ENCODE measurements at places on chromosomes 7 and 10.

DNA sequence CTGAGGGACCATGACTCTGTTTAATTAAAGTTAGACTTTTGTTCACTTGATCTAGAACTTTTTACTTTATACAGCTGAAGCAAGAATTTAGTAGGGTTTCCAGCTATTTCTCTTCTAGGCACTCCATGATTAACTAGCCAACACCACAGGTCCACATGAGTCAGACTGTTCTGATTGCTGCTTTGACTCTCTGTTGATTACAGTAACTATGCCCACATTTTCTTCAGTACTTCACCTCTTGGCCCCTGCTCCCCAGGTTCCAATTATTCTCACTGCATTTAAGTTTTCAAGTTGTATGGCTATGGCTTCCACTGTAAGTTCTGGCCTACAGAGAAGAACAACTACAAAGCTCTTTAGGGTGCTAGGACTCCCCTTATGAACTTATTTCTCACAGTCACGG, 737.2 kb upstream of the IGFBP3 start:
- DNase-seq = no peak

- DNase-seq = no peak
Measured at GRCh38 chr10:28470873-28471651, 61.9 kb upstream of the WAC start.

DNA sequence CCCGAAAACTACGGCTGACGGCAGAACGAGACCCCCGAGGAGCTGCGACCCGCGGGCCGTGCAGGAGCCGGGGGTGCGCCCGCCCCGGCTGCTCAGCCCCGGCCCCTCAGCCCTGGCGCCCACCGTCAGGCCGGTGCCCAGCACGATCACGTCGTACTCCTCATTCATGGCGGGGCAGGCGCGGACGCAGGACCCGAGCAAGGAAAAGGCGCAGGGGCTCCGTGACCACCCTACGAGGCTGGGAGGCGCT, 218 bp downstream of the GDI2 start:
- no peak for DNase-seq

- no peak for DNase-seq
Measured at GRCh38 chr10:89248-89647, 40.2 kb upstream of the TUBB8 start.

DNA sequence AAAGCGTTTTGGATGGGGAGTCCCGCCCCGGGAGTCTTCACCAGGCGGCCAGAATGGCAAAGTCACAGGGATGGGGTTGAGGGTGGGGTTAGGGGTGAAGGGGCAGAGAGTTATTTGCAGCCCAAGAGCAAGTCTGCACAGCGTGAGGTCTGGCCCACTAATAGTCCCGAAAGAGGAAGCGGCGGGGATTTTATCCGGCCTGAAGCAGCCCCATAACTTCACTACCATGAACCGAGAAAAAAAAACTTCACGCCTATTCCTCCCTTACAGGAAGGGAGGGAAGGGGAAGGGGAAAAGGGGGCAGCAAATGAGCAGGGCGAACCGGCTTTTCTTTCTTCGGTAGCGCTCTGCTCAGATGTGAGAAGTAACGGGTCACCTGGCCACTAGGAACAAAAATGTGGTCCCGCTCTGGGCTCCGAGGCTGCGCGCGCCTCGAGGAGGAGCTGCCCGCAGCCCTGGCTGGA, 712 bp downstream of the ITPRIP start:
- no peak for DNase-seq

GRCh38 chr10:7320072-7320471, 90.8 kb downstream of the SFMBT2 start:
- DNase-seq = no peak

DNA sequence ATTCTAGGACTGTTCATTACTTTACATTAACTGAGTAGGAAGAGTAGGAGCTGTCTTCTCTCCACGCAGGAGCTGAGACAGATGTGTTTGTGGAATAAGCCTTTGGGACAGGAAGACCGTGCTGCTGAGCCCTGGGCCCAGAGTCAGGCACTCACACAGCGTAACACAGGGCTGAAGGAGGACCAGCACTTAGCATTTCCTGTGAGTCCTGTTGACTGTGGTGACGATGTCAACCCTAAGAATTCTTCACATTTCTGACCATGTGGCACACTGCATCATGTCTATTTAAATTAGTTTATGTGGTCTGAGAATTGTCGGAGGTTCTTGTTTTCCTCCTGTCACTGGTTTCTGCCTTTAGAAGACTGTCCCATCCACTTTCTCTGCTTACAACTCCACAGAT, 117.2 kb downstream of the PIP4K2A start:
- no peak for DNase-seq

DNA sequence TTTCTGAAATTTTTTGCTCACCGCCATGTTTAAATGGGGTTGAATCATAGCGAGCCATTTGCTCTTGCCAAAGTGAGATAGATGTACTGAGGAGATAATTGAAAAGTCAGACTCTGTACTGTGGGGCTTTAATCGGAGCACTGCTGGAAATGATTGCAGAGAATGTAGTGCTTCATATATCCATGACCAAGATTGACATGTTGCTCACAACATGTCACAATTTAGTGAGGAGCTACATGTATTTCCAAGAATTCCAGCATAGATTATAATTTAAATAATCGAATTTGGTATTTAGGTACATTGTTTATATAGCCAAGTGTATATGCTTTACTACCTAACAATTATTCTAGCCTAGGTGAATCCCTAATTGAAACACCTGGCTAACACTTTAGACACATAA, 66.5 kb downstream of the PODXL start:
- DNase-seq = no peak

DNA sequence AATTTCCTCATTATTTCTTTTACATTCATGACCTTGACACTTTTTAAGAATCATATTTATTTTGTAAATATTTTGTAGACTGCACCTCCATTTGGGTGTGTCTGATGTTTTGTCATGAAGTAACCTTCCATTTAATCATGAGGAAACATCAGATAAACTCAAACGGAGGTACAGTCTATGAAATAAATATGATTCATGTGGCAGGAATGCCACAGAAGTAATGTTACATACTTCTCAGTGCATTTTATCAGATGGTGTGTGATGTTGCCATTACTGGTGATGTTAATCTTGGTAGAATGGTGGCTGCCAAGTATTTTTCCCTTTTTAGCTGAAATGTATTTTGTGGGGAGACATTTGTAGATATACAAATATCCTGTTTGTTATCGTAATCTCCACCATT, 64.9 kb downstream of the ZNF37A start:
- DNase-seq = no peak

DNA sequence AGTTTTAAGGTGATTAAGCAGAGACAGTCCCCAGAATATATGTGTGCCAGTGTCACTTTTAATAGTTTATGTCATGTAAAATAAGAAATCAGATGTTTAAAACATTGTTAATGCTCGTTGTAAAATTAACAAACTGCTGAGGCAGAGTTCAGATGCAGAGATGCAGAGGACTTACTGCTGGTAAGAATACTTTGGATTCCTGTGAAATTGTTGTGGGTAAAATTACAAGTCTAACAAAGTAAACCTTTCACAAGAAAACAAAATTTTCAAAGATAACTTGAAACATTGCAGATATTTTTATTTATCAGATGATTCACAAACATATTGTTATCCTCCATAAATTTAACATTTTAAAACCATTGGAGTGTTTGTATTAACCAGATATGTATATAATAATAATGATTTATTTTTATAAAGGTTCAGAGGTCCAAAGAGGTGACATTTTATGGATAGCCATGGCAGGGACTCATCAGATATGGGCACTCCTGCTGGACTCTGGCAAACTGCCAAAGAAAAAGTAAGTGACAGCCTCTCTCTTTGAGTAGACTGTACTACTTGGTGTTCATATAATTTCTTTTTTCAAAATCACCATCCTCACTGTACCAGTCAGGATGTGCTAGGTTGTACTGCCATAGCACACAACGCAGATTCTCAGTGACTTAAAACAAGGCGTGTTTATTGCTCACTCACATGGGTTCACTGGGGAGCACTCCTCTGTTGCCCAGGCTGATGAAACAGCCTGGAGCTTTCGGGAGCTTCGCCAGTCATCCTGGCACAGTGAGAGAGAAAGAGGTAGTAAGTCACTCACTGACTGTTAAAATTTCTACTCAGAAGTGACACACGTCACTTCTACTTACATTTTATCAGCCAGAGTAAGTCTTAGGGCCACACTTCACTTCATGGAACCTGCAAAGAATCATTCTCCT, 43.5 kb downstream of the NHLRC2 start:
- no peak for DNase-seq

GRCh38 chr7:92155108-92155739, 20.9 kb upstream of the CYP51A1 start:
- no peak for DNase-seq

- no peak for DNase-seq
Measured at GRCh38 chr7:115838829-115839228, 191.7 kb downstream of the TFEC start.

DNA sequence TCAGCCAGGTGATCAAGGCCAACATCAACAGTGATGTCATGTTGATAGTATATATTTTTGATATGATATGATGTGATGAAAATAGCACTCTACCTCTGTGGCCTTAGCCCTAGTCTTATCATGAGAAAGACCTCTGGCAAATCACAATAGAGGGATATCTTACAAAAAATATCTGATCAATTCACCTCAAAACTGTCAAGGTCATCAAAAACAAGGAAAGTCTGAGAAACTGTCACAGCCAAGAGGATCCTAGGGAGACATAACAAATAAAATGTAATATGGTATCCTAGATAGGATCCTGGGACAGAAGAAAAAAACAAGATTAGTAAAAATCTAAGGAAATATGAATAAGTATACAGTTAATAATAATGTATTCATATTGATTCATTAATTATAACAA, 92.6 kb downstream of the NRCAM start:
- no peak for DNase-seq

- no peak for DNase-seq
Measured at GRCh38 chr10:18498998-18499397, 152.4 kb downstream of the NSUN6 start.

DNA sequence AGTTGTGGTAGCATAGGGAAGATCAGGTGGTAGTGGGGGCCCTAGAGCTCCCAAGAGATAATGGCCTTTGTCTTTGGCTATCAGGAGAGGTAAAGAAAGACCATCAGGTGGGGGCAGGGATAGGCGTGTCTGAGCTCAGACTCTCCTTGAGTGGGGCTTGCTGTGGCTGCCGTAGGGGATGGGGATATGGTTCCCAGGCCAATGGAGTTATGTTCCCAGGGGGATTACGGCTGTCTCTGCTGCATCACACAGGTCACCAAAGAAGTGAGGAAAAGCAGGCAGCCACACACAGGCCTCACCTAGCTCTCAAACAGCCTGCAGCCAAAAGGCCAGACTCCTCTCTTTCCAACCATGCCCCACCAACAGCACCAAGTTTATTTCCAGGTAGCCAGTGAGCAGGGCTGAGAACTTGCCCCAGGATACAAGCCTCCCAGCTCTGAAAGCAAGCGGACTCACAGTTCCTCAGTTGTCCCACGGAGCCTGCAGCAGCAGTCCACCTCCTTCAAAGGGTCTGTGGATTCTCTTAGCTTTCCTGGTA, 37.6 kb upstream of the C1QL3 start:
- DNase-seq = no peak
